Chondrocyte (in vitro differentiated cells): ENCODE measurements at places on chromosomes 13 and 19.

- peak overlapping the region; percentile 59 for H3K27ac ChIP-seq
- peak overlapping the region; percentile 67 for H3K4me3 ChIP-seq
- H3K27me3 ChIP-seq, result no peaks in the 10 kb centered on the region
- no peak for DNase-seq
Measured at GRCh38 chr19:11540645-11541044, 2.0 kb downstream of the CNN1 start.

GRCh38 chr19:6730153-6730804, 7.1 kb downstream of the GPR108 start:
- peaks cover 9% of the 10 kb centered on the region for H3K36me3 ChIP-seq
- peaks cover 7% of the 10 kb centered on the region for H3K4me1 ChIP-seq
- H3K27me3 ChIP-seq, result no peaks in the 10 kb centered on the region
- no peak overlapping the region for H3K27ac ChIP-seq
- no peak overlapping the region for H3K4me3 ChIP-seq

GRCh38 chr13:25905611-25906010, 146.2 kb downstream of the SHISA2 start:
- no peak overlapping the region for H3K27ac ChIP-seq
- H3K4me3 ChIP-seq, result no peak overlapping the region
- no peaks in the 10 kb centered on the region for H3K27me3 ChIP-seq
- H3K4me1 ChIP-seq, result peaks cover 10% of the 10 kb centered on the region
- no peaks in the 10 kb centered on the region for H3K36me3 ChIP-seq
- DNase-seq, result peak; percentile 65

GRCh38 chr13:38637576-38637975, 49.3 kb upstream of the FREM2 start:
- no peak overlapping the region for H3K27ac ChIP-seq
- no peak overlapping the region for H3K4me3 ChIP-seq
- peaks cover 10% of the 10 kb centered on the region for H3K4me1 ChIP-seq
- H3K27me3 ChIP-seq, result no peaks in the 10 kb centered on the region

- peaks cover 7% of the 10 kb centered on the region for H3K4me1 ChIP-seq
- H3K27me3 ChIP-seq, result peaks cover 4% of the 10 kb centered on the region
- H3K27ac ChIP-seq, result peak overlapping the region; percentile 81
- DNase-seq, result no peak
- H3K4me3 ChIP-seq, result peak overlapping the region; percentile 19
Measured at GRCh38 chr19:3154957-3155736, 19.3 kb downstream of the GNA15 start.

- H3K4me1 ChIP-seq, result peaks cover 21% of the 10 kb centered on the region
- peaks cover 2% of the 10 kb centered on the region for H3K36me3 ChIP-seq
- H3K27me3 ChIP-seq, result peaks cover 47% of the 10 kb centered on the region
- DNase-seq, result no peak
- H3K4me3 ChIP-seq, result peak overlapping the region; percentile 29
Measured at GRCh38 chr13:52852444-52852843, 4.0 kb upstream of the PCDH8 start.

- no peak overlapping the region for H3K4me3 ChIP-seq
- no peaks in the 10 kb centered on the region for H3K4me1 ChIP-seq
Measured at GRCh38 chr13:28035146-28035782, 46.8 kb upstream of the URAD start.

- peaks cover 12% of the 10 kb centered on the region for H3K36me3 ChIP-seq
- DNase-seq, result no peak
- H3K4me3 ChIP-seq, result no peak overlapping the region
Measured at GRCh38 chr19:1392939-1393530, 8.3 kb downstream of the GAMT start.

GRCh38 chr13:27355894-27356293, 68.5 kb upstream of the GTF3A start:
- no peak overlapping the region for H3K4me3 ChIP-seq
- H3K27ac ChIP-seq, result no peak overlapping the region
- peaks cover 16% of the 10 kb centered on the region for H3K27me3 ChIP-seq
- no peak for DNase-seq
- H3K36me3 ChIP-seq, result no peaks in the 10 kb centered on the region

- no peak overlapping the region for H3K4me3 ChIP-seq
- DNase-seq, result no peak
- no peaks in the 10 kb centered on the region for H3K4me1 ChIP-seq
Measured at GRCh38 chr19:30272554-30272953, 99.6 kb upstream of the ZNF536 start.

GRCh38 chr13:32261567-32261966, 53.6 kb downstream of the ZAR1L start:
- H3K27me3 ChIP-seq, result no peaks in the 10 kb centered on the region
- no peak for DNase-seq
- H3K4me1 ChIP-seq, result peaks cover 56% of the 10 kb centered on the region
- H3K4me3 ChIP-seq, result no peak overlapping the region
- H3K27ac ChIP-seq, result peak overlapping the region; percentile 91

GRCh38 chr13:78764665-78765064, 105.7 kb upstream of the OBI1 start:
- DNase-seq, result no peak
- no peaks in the 10 kb centered on the region for H3K36me3 ChIP-seq
- no peak overlapping the region for H3K27ac ChIP-seq
- H3K4me1 ChIP-seq, result no peaks in the 10 kb centered on the region
- no peak overlapping the region for H3K4me3 ChIP-seq

GRCh38 chr13:89136678-89137077, 1465.5 kb downstream of the SLITRK5 start:
- no peak overlapping the region for H3K4me3 ChIP-seq
- no peaks in the 10 kb centered on the region for H3K4me1 ChIP-seq
- no peak for DNase-seq
- H3K36me3 ChIP-seq, result no peaks in the 10 kb centered on the region

GRCh38 chr19:54252845-54253244, 4.2 kb downstream of the LILRB5 start:
- no peak overlapping the region for H3K4me3 ChIP-seq
- H3K36me3 ChIP-seq, result no peaks in the 10 kb centered on the region
- no peak overlapping the region for H3K27ac ChIP-seq
- H3K27me3 ChIP-seq, result peaks cover 25% of the 10 kb centered on the region
- peak; percentile 49 for DNase-seq

DNA sequence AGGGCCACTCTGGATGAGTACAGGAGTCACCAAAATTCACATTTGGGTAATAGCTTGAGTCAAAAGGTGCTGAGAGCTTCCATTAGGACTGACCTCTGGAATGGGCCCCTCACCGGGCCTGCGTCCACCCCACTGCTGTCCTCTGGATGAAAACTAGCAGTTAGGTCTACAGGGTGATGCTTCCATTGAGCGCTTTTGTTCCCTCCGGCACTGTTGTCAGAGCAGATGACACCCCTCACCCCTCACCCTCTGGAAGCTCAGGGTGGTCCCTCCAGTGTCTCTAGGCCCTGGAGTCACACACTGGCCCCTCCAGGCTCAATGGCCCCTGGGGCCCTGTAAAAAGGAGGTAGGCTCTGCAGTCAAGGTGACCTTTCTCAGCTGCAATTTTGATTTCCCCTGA, 187.8 kb upstream of the GPR12 start:
- H3K4me3 ChIP-seq, result no peak overlapping the region
- no peaks in the 10 kb centered on the region for H3K36me3 ChIP-seq
- no peaks in the 10 kb centered on the region for H3K4me1 ChIP-seq

GRCh38 chr19:41019346-41019745, 28.3 kb downstream of the CYP2B6 start:
- no peak for DNase-seq
- H3K27me3 ChIP-seq, result peaks cover 11% of the 10 kb centered on the region

- H3K4me3 ChIP-seq, result no peak overlapping the region
- no peak for DNase-seq
- no peaks in the 10 kb centered on the region for H3K27me3 ChIP-seq
- no peak overlapping the region for H3K27ac ChIP-seq
- H3K36me3 ChIP-seq, result peaks cover 4% of the 10 kb centered on the region
Measured at GRCh38 chr19:3469638-3470499, 10.5 kb downstream of the SMIM24 start.

GRCh38 chr13:94657167-94657566, 55.2 kb downstream of the SOX21 start:
- no peak overlapping the region for H3K4me3 ChIP-seq
- peaks cover 4% of the 10 kb centered on the region for H3K36me3 ChIP-seq
- no peak overlapping the region for H3K27ac ChIP-seq
- peaks cover 11% of the 10 kb centered on the region for H3K4me1 ChIP-seq
- peaks cover 12% of the 10 kb centered on the region for H3K27me3 ChIP-seq
- DNase-seq, result no peak

DNA sequence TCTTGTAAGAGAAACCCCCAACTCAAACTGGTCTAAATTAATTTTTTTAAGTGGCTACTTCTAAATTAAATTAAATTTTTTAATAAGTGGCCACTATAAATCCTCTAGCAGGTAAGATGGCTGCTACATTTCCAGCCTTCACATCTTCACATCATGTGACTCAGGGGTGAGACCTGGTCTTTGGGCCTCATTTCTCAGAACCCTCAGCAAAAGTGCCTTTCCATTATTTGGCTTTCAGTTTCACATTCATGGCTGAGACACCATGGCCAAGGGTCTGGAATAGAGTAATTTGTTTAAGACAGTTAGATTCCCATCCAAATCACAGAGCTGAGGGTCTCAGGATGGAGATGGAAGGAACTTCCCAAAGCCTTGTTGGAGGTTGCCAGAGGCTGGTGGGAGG, 47.5 kb downstream of the DCT start:
- no peaks in the 10 kb centered on the region for H3K4me1 ChIP-seq
- peaks cover 7% of the 10 kb centered on the region for H3K27me3 ChIP-seq
- no peak for DNase-seq

DNA sequence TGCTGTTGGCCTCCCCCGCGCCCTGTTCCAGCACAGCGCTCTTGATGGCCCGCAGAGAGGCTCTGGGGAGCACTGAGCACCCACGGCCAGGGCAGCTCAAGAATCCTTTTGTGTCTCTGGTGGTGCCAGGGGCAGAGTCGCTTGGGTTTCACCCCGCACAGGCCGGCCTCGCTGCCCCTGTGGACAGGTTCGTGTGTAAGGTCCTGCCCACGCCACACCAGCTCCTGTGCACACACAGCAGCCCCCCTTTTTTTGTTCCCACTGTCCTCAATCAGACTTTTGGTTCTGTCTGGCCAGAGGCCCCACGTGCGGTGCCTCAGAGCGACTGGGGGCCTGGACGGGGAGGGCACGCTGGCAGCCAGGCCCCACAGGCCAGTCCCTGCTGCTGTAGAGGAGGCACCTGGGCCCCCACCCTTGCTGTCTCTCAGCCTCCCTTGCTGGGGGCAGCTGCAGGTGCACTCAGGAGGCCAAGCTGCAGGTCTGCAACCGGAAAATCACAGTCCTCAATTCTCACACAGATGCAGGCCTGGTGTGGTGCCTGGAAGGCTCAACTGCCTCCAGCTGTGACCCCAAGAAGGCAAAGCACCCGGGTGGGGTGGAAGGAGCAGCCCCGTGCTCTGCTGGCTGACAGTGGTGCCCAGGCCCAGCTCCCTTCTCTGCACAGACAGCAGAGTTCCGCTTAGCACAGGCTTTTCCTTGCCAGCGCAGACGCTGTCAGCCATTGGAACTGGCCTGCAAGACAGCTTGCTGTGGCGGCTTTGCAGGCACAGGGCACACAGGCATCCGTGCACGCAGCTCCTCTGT, 12.6 kb upstream of the F7 start:
- H3K27me3 ChIP-seq, result peaks cover 3% of the 10 kb centered on the region
- H3K4me3 ChIP-seq, result no peak overlapping the region
- peak; percentile 79 for DNase-seq
- H3K27ac ChIP-seq, result no peak overlapping the region
- H3K4me1 ChIP-seq, result peaks cover 3% of the 10 kb centered on the region
- H3K36me3 ChIP-seq, result no peaks in the 10 kb centered on the region

- DNase-seq, result peak; percentile 95
- H3K4me1 ChIP-seq, result peaks cover 30% of the 10 kb centered on the region
- H3K27ac ChIP-seq, result peak overlapping the region; percentile 95
- peak overlapping the region; percentile 0 for H3K4me3 ChIP-seq
- H3K36me3 ChIP-seq, result no peaks in the 10 kb centered on the region
Measured at GRCh38 chr13:30142486-30143211, 164.7 kb downstream of the KATNAL1 start.

GRCh38 chr13:30435911-30436451, 13.7 kb downstream of the UBE2L5 start:
- H3K4me1 ChIP-seq, result peaks cover 13% of the 10 kb centered on the region
- H3K27ac ChIP-seq, result no peak overlapping the region
- no peak for DNase-seq
- no peak overlapping the region for H3K4me3 ChIP-seq

DNA sequence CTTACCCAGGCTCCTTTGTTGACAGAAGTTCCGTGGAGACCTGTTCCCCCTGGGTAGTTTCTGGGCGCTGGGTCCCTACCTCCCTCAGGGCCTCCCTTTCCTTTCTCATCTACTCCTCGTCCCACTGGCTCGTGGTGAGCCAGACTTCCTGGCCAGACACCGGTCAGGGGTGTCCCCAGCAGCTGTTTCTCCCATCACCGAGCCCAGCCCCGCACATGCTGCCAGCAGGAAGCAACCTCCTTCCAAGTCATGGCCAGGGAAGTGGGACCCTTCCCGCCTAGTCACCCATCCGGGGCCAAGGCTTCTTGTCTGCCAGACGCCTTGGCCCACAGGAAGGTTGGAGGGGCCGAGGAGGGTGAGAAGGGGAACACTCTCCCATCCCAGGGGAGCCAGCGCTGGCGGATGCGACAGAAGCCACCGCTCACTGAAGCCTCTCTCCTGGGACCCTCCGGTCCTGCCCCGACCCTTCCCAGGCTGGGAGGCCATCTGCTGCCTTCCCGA, 5.7 kb downstream of the PAK4 start:
- H3K36me3 ChIP-seq, result no peaks in the 10 kb centered on the region
- H3K4me1 ChIP-seq, result peaks cover 41% of the 10 kb centered on the region
- H3K27me3 ChIP-seq, result no peaks in the 10 kb centered on the region
- no peak overlapping the region for H3K4me3 ChIP-seq
- H3K27ac ChIP-seq, result no peak overlapping the region

DNA sequence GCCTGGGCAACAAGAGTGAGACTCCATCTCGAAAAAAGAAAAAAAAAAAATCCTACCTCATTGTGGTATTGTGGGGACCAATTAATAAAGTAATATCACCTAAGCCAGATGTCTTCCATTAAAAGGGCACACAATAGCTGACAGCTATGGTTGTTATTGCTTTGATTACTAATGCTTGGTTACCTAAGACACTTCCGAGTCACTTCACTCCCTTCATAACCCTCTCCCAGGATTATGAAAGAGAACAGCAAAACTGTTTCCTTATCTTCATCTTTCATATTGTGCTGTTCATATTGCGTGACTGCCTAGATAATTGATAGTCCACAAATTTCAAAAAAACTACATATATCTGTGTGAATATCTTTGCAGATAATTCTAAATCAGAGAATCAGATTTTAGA, 10.3 kb upstream of the HSPH1 start:
- H3K4me3 ChIP-seq, result no peak overlapping the region
- DNase-seq, result no peak
- no peaks in the 10 kb centered on the region for H3K36me3 ChIP-seq
- no peaks in the 10 kb centered on the region for H3K27me3 ChIP-seq
- peaks cover 24% of the 10 kb centered on the region for H3K4me1 ChIP-seq

DNA sequence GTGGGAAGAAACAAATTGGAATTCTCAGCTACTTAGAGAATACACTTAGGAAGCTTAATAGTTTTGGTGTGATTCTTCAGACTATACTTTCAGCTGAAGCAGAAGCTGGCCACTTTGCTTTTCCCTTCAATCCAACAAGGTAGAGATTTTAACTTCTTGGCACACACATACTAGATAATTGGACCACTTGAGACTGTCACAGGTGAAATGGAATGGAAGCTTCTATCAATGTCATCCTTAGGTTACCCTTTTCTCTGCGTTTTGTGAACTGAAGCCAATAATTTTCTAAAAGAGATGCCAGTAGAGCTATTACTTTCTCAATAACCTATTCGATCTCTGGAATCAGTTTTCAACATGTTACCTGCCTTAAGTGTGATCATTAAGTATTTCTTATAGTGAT, 405.3 kb downstream of the PCDH20 start:
- H3K4me3 ChIP-seq, result no peak overlapping the region
- H3K27ac ChIP-seq, result no peak overlapping the region
- no peaks in the 10 kb centered on the region for H3K36me3 ChIP-seq
- DNase-seq, result no peak
- peaks cover 7% of the 10 kb centered on the region for H3K27me3 ChIP-seq

GRCh38 chr13:98539666-98540065, 37.2 kb downstream of the STK24 start:
- H3K36me3 ChIP-seq, result no peaks in the 10 kb centered on the region
